Activated naive CD4-positive, alpha-beta T cell treated with anti-CD3 and anti-CD28 coated beads for 36 hours (primary cell): ENCODE measurements at places on chromosomes 2 and 18. TPM values are rescaled to one million over a fixed set of nuclear protein-coding genes. Genes with fewer than 3 reads are reported as not detected.

DNA sequence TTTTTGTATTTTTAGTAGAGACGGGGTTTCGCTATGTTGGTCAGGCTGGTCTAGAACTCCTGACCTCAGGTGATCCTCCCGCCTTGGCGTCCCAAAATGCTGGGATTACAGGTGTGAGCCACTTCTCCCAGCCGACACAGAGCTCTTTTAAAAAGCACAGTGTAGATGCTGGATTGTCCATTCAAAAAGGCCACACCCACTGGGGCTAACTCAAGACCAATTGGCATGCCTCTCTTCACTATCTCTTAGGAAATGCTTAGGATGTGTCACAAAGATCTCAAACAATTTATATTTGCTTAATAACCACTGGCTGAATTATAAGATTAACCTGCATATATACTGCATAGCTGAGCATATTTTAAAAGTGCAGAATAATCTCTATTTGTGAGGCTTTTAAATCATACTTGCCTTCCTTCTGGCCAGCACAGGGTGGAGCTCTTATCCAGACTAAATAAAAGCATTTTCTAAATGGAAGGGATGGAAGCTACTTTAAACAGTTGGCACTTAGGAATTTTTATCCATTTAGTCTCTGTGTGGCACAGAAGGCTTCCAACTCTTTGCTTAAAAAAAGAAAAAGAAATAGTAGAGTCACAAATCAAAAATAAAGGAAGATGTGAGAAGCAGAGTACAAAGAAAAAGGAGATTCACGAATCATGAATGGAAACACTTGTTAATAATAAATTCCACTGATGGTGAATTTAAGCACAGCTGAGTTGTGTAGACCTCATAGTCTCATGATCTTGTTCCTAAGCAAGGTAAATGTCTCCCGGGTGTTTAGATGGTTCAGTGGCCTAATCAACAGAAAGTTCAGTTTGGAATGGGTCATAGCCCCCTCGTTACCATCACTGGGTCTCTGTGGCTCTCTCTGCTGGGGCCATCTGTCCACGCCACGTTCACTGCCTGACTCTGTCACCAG lies 22.4 kb downstream of the CRYGD start:
- no peaks in the 10 kb centered on the region for H3K36me3 ChIP-seq
- no peak overlapping the region for H3K27ac ChIP-seq
- peaks cover 2% of the 10 kb centered on the region for H3K27me3 ChIP-seq

Gene BMP10
- total RNA-seq: not detected

DNA sequence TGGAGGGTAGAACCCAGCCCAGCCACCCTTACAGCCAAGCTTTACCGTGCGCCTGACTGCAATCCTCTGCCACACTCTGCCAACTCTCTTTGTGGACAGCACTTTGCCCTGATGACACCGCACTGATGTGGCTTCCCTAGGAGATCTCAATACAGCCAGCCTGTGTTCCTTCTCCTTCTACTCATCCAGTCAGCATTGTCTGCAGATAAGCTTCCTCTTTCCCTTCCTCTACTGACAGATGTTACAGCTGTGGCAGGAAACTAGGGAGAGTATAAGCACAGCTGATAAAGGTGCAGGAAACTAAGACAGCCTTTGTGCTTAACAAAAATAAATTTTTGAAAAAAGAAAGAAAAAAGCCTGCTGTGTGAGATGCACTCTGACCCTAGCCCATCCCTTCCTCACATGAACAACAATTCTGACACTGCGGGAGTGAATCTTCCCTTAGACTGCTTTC lies 25.0 kb downstream of the CEP68 start:
- H3K27me3 ChIP-seq: no peaks in the 10 kb centered on the region
- H3K4me1 ChIP-seq: peaks cover 6% of the 10 kb centered on the region
- peaks cover 21% of the 10 kb centered on the region for H3K36me3 ChIP-seq
- no peak overlapping the region for H3K4me3 ChIP-seq
- DNase-seq: no peak

DNA sequence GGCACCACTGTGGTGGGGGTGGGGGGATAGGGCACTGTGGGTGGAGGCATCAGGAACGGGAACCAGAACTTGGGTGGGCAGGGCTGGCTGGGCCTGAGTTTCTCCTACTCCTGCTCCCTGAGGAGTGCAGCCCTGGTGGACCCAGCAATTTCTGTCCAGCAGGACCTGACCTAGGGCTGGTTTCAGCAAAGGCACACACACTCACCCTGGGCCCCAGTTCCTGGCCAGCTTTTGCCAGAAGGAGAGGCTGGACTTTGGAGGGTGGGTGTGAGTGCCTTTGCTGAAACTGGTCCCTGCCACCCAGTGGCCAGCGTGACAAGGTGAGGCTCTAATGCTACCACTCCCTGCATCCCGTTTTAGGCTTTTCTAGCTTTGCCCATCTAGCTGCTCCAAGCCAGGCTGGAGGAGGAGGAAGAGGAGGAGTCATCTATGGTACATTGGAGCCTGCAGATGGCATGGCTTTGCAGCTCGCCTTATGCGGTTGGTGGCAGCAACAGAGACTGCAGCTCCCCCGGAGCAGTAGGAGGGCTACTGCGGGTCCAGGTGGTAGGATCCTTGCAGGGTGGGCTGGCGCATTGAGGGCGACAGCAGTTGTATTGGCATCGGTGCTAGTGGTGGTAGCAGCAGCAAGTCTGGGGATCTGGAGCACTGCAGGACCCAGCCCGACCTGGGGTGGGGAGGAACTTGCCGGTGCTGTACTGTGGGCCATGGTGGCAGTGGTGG lies 40.4 kb upstream of the IMP4 start:
- no peaks in the 10 kb centered on the region for H3K36me3 ChIP-seq
- no peak overlapping the region for H3K27ac ChIP-seq
- H3K4me1 ChIP-seq: no peaks in the 10 kb centered on the region

GRCh38 chr2:21234464-21235120 lies 110.8 kb downstream of the TDRD15 start:
- no peaks in the 10 kb centered on the region for H3K27me3 ChIP-seq
- no peaks in the 10 kb centered on the region for H3K4me1 ChIP-seq
- DNase-seq: no peak
- H3K27ac ChIP-seq: no peak overlapping the region
- no peaks in the 10 kb centered on the region for H3K36me3 ChIP-seq
